ENCODE measurements at places on chromosomes 7 and 10.

DNA sequence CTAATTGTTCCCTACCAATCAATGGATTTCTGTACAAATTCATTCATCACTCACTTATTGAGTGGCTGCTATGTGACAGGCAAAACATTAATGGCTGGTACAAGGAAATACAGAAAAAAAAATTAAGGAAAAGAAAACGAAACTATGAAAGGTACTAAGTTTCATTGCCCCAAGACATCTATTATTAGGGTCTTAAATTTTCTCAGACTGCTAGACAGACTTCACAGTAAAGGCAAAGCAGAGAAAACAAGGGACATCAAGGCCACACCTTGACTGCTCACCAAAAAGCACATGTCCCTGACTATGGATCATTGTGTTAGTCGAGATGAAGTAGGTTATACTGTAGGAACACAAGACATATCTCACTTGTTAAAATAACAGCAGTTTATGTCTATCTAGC lies 36.5 kb downstream of the DGKI start:
- no peak for DNase-seq

- no peak for DNase-seq
Measured at GRCh38 chr7:98869597-98870120, at the start of gene TMEM130. Gene TMEM130, minus strand, starts transcription at chr7:98870014. Its CDS starts 153 bp downstream, at chr7:98869861.

DNA sequence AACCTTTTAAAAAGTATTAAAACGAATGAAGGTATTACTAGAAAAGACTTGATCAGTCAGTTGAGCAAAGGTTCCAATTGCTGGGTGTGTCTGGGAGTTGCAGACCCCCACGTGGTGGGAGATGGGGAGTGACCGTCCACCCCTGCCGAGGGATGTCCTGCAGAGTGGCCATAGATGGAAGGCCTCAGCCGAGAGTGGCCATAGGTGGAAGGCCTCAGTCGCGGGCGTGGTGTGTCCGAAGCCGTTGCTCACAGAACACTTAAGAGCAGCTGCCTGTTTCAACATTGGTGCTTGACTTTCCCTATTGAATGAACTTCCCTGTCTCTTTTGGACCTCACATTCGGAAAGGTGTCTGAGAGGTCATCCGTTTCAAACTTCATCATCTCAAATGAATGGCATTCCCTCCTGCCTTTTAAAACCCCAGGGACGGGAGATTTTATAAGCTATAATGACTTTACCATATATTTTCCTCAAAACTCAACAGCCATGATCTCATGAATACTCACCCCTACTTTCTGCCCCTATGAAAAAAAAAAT lies 69.4 kb downstream of the CAMK1D start:
- DNase-seq, result no peak

DNA sequence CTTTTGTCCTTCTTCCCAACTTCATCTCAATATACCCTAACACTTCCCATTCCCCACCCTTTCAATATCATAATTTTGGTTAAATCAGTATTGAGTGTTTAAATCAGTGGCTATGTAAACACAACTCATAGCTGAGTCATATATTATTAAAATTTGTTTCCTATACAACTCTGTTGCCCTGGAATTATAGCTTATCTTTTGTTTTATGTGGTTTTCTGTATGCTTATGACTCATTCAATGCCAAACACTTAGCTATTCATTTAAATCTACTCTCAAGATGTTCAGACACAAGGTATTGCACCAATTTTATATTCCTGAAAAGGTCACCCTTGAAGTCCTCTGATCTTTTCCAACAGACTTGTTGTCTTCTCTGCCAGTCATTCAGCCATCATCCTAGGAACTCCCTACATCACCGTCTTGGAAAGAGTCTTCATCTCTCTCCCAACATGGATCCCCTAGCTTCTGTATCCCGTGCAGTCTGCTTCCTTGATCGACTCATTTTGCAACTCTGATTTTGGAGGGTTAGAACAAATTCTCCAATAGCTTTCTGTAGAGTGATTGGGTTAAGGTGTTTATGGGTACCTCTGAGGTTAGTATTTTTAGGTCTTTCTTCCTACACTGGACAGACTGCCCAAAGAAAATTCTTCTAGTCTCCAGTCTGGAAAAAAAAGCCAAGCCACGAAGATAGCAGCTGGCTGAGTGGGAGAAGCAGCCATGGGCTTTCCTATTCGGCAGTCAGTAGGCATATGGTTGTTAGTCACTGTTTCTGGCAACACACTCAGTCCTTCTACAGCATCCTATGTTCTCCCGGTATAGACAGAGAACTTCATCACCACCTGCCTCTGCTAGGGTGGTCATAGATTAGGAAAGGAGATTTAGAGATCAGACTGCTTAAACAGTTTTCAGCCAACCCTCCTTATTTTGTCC lies 102.1 kb downstream of the CRPPA start:
- DNase-seq, result no peak

DNA sequence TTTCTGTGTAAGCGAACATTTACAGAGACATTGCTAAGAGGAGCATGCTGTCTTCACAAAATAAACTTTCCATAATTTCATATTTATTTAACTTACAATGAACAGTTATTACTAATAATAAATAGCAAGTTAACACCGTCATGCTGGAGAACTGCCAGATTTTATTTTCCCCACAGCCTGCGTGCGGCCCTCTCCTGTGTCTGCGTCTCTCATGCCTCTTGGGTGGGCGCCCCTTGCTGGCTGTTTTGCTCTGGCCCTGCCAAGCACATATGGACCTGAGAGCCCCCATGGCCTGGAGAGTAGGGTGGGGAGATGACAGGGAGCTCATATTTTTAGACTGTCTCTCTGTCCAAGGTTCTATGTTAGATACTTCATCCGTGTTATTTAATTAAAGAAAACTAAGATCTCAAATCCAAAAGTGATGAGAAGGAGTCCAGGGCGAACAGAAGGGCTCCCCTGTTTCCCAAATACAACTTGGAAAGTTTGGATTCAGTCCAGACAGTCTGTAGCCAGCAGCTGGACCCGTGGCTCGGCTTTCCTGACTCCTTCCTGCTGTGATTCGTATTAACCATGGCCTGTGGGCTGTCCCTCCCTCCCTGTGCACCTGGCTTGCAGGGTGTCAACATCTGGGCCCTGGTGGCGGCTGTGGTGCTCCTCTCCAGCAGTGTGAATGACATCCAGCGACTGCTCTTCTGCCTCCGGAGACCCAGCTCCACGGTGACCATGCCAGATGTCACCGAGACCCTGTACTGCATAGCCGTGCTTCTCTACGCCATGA lies 20.5 kb downstream of the FBH1 start:
- no peak for DNase-seq

- no peak for DNase-seq
Measured at GRCh38 chr7:104444017-104444416, 115.6 kb downstream of the LHFPL3 start.

DNA sequence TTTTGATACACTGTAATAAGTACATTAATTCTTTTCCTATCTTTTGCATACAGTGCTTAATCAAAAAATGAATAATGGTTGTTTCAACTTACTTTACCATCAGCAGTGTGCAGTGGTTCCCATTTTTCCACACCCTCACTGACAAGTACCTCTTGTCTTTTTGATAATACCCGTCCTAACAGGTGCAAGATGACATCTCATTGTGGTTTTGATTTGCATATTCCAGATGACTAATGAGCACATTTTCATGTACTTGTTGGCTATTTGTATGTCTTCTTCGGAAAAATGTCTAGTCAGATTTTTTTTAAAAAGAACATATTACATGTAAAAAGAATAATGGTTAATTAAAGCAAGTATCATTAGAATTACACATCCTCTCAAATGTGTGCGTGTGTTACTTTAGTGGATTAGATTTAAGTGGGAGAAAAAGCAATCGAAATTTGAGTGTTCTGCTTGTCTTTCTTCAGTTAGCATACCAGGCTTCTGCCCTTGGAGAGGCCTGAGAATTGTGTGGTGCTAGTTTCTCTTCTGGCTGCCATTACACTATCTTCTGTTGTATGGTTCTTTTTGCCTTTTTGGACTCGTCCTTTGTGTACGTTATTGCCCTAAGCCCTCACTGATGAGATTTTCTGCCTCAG lies 291.2 kb downstream of the AUTS2 start:
- no peak for DNase-seq

- no peak for DNase-seq
Measured at GRCh38 chr10:51488766-51489408, 210.5 kb downstream of the CSTF2T start.

DNA sequence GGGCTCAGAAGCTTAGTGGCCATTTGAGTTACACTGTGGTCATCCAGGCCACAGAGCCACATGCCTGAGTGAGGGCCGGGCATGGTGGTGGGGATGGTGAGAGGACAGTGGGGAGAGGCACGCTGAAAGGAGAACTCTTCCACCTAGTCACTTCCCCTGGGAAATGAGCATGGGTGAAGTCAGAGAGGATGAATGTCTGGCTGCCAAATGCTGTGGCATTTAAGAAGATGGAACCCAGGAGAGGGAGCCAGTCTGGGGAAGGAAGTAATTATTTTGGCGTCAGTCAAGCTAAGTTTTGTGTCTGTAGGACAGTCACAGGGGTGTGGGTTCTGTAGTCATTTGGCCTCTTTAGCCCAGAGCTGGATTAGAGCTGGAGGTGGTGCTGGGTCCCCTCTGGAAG lies 86.0 kb upstream of the PODXL start:
- DNase-seq, result no peak

GRCh38 chr7:42123716-42124115 lies 113.3 kb downstream of the GLI3 start:
- DNase-seq, result no peak

DNA sequence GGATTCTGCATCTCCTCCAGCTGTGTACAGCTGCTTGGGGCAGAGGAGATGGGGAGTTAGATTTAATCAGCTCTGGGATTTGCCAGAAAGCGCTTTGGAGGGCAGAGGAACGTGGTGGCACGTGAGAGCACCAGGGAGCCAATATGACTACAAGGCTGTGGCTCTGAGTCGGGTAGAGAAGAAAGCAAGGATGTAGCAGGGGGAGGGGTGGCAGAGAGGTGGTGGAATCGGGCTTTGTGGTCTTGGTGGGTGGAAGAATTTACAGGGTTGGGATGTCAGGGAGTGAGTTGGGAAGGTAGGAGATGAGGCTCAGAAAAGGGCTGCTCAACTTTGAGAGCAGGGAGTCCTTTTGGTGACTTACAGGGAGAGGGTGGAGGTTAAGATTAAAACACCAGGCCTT lies 113.6 kb downstream of the CCNY start:
- DNase-seq, result no peak

- DNase-seq, result no peak
Measured at GRCh38 chr7:130990178-130990832, 256.3 kb upstream of the KLF14 start.

DNA sequence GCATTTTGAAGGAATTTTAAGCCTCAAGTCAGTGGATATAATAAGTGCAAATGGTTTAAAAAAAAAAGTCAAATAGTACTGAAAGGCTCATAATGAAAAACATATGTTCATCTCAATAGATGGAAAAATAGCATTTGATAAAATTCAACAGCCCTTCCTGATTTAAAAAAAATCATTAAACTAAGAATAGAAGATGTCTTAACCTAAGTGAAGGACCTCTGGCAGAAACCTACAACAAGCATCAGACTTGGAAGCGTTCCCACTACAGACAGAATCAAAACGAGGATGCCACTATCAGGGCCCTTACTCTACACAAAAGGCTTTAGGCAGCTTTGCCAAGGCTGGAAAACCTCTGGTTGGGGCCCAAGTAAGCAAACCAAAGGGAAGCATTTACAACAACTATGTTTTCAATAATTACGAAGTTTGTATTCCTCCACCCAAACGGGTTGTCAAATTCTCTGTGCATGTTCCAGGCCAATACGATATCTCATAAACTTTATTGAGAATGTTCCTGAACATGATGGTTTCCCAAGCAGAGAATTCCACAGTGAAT lies 45.1 kb downstream of the CYTH3 start:
- DNase-seq, result no peak

DNA sequence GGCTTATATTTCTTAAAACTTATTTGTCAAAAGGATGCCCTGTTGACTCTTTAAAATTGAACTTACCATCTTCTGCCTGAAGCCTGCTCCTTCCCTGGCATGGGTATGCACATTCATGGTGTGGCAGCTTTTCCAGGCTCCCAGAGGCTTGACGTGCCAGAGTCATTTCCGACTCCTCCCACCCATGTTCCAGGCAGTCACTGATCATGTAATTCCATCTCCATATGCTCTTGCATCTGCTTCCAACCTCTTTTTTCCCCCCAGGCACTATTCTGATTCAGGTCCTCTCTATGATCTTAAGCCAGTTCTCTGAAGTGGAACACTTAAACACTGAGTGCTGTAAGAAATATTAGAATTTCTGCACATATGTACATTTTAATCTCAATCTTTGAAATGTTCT lies 82.2 kb downstream of the CFAP58 start:
- no peak for DNase-seq

GRCh38 chr10:95759233-95759826 lies 3.4 kb downstream of the ENTPD1 start:
- DNase-seq, result no peak

DNA sequence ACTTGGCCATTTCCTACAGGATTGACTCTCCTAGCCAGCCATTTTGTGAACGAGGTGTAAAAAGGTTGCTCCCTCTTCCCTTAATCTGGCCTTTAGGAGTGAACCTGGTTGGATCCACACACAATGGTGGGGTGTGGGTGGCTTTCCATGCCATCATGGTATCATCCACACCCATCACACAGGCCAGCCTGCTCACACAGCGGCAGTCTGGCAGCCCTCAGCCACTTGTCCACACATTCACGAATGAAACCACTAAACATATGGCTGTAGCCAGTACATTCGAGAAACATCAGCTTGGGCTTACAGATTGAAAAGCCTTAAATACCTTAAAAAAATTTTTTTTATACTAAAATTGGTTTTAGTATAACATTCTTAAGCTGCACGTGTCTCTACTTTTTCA lies 31.9 kb downstream of the NEUROD6 start:
- no peak for DNase-seq

DNA sequence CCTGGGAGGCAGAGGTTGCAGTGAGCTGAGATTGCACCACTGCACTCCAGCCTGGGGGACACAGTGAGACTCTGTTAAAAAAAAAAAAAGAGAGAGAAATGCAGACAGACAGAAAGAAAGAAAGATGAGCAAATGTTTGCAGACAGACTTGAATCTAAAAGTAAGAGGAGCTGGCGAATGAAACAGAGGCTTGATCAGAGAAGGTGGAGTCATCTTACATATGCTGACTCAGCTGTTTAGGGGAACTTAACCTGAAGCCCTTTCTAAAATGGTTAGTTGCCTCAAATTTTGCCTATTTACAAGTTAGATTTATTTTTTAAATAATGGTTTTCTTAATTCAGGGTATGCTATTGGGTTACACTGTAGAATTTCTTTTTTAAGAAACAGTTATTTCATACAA lies 5.4 kb downstream of the FAM171A1 start:
- DNase-seq, result no peak
